ENCODE measurements at places on chromosomes 12 and 14.
A peak's percentile ranks its signal among the peaks of the same experiment; 100 is the strongest.

- peak; percentile 21 for DNase-seq
Measured at GRCh38 chr12:89390802-89391673, 38.7 kb upstream of the DUSP6 start.

DNA sequence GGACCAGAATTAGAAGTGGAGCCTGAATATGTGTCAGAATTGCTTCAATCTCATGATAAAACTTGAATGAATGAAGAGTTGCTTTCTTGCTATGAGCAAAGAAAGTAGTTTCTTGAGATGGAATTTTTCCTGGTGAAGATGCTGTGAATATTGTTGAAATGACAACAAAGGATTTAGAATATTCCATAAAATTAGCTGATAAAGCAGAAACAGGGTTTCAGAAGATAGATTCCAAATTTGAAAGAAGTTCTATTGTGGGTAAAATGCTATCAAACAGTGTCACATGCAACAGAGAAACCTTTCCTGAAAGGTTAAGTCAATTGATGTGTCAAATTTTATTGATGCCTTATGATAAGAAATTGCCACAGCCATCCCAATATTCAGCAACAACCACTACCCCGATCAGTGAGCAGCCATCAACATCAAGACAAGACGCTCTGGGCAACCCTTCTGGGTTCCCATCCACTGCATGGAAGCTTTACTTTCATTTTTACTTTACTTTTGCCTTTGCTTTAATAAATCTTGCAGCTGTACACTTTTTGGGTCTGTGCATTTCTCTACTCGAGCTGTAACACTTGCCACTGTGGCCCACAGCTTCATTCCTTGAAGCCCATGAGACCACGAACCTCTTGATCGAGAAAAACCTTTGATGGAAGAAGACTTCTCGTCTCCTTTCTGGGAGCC is 104.0 kb upstream of the SSTR1 start:
- DNase-seq, result no peak

GRCh38 chr12:31586728-31587127 is 4.2 kb downstream of the DENND5B start:
- no peak for DNase-seq

DNA sequence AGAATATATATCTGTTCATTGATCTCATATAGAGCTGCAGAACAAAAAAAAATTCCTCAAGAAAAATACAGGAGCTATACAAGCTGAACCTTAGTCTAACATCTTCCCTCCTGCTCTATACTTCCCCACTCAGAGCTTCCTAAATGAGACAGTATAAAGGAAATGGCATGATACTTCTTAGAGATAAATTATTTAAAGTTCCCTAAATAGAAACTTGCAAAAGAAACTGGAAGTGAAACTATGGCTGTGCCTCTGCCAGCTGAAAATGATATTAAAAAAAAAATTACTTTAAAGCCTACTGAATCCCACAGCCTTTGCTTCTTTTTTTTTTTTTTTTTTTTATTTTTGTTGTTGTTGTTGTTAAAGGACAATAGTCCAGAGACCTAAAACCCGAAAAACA is 11.6 kb upstream of the NEK9 start:
- DNase-seq, result no peak

GRCh38 chr12:120628919-120629318 is 11.5 kb upstream of the CABP1 start:
- peak; percentile 56 for DNase-seq

- DNase-seq, result no peak
Measured at GRCh38 chr12:121129811-121130147, 2.9 kb upstream of the P2RX7 start.

GRCh38 chr14:65332141-65332871 is 80.2 kb upstream of the FUT8 start:
- peak; percentile 3 for DNase-seq

DNA sequence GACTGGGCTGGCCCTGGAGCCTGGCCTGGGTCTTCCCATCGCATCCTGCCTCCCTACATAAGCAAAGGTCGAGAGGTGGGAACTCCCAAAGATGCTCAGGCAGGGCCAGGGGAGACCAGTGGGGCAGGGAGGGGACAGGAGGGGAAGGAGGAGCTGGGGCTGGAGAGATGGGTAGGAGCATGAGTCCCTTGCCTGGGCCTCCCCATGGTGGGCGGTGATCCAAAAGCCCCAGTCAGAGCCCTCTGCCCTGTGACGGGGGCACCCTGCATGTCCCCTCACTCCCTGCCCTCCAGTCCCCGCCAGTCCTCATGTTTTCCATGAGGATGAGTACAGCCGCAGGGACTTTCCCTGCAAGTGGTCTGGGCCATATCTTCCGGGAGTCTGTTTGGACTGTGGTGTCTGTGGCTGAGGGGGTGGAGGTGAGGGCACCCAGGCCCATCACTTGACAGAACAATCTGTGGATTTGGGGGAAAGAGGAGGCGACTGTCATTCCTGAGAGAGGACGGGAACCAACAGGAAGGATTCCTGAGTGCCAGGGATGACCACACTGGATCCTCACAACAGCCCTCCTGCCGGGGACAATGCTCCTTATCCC is 9.3 kb downstream of the BDKRB2 start:
- no peak for DNase-seq

- no peak for DNase-seq
Measured at GRCh38 chr14:24990050-24990449, 59.9 kb downstream of the STXBP6 start.

- no peak for DNase-seq
Measured at GRCh38 chr12:28683366-28683765, 465.7 kb upstream of the FAR2 start.

DNA sequence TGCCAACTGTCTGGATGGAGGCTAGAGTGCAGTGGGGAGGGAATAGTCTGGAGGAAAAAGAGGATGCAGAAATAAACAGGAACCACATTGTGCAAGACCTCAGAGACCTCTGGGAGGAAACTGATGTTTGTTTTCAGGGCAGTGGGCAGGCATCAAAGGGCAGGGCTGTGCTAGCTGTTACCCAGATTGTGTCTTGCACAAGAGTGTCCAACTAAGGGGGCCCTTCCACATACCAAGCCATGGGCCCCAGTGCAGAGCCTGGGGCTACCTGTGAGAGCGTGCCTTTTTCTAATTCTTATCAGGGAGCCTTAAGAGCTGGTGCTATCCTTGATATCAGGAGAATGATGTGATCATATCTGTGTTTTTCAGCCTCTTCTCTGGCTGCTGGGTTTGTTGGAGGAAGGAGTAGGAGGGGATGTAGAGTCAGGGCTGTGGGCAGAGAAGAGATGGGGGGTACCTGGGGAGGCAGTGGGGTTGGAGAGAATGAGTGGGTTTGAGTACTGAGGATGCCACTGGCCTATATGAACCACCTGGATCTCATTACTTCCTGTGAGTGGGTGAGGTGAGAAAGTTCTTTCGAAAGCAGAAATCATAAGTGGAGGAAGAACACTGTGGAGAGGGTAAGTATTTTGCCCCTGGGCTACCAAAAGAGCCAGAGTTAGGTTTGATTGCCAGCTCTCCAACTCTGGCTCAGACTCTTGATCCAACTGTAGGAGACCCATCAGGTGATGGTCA is 259.2 kb upstream of the CRY1 start:
- no peak for DNase-seq

DNA sequence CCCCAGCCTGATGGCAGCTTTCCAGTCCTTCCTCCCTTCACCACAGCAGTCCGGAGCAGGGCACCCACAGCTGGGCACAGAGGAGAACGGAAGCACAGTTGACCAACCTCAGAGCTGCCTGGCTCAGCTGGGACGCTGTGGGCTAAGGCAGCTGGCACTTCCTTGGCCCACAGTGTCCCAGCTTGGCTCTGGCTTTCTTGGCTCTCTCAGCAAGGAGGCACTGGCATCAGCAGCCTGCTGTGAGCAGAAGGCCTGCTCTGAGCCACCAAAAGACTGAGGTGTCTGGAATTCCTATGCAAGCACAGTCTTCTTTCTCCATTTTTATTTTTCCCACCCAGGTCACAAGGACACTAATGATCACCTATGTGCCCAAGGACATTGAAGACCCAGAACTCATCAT is 32.6 kb downstream of the NGB start:
- no peak for DNase-seq

DNA sequence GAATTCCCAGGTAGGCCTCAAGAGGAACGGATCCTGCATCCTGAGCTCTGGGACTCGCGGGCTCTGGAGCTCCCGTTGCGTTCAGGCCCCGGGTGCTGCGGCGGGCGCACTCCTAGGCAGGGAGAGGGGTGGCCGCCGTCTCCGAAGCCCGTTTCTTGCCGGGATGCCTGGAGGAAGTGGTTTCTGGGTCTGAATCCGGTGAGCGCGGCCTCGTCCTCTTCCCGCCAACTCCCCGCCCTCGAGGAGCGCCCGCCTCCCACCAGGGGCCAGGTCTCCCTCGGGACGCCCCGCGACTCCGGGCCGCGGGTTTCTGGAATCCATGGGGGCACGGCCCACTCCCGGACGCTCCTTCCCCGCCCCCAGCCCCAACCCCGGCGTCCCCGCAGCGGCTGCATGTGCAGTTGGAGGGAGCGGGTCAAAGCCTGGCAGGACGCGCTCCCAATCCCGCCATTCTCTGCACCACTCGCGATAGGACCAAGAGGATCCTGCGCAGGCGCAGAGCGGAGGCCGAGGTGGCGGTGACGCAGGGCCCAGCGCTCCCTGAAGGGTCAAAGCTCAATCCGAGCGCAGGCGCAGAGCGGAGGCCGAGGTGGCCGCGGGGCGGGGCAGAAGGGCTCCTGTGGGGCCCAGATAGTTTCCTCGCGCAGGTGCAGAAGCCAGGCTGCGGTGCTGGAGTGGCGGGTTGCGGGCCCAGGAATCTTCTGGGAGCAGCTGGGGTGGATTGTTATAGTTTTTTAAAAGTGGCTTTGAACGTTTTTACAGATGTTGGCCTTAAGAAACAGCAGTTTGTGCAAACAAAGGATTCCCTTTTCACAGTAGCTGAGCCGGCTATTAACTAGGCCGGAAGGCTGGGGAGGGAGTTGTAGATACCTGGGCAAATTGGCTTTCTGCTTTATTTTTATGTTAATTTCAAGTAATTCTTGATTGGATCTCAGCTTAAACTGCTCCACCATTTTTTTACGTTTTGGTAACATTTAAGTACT is 796.4 kb downstream of the AACS start:
- DNase-seq, result peak; percentile 83

DNA sequence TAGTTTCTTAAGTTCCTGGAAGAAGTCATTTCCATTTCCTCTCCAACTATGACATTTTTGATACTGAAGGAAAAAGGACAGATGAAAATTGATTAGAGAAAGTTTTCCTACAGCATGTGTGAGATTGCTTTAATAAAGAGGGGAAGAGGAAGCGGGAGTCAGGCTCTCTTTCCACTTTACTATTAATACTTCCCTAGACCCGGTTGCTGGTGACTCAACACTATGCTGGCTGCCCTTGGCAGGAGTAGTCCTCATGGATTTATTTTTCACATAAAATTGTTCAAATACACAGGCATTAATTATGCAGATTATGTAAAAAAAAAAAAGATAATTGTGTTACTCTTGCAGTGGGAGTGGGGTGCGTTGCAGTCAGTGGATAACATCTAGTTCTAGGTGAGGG is 293.4 kb downstream of the EGLN3 start:
- DNase-seq, result no peak

GRCh38 chr14:79325557-79325956 is 885.7 kb downstream of the DIO2 start:
- peak; percentile 66 for DNase-seq

GRCh38 chr14:23482823-23483148 is 13.3 kb downstream of the NGDN start:
- DNase-seq, result no peak

- DNase-seq, result peak; percentile 78
Measured at GRCh38 chr12:25377469-25378177, 126.9 kb upstream of the KRAS start.

DNA sequence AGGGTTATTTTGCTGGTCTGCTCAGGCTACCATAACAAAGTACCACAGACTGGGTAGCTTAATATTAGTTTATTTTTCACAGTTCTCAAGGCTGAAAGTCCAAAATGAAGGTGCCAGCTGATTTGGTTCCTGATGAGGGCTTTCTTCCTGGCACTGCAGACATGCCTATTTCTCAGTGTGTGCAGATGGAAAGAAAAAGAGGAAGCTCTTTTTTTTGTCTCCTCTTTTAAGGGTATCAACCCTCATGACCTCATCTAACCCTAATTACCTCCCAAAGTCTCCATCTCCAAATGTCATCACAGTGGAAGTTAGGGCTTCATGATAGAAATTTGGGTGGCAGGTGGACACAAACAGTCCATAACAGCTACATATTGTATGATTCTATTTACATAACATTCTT is 25.0 kb upstream of the POLR3B start:
- no peak for DNase-seq

GRCh38 chr12:25376407-25376806 is 125.7 kb upstream of the KRAS start:
- no peak for DNase-seq

GRCh38 chr12:49902399-49903350 is 1.0 kb downstream of the FAIM2 start:
- no peak for DNase-seq

- DNase-seq, result peak; percentile 81
Measured at GRCh38 chr12:57983146-57983857, 41.9 kb downstream of the ATP23 start.

- DNase-seq, result no peak
Measured at GRCh38 chr14:99840774-99841305, 47.6 kb downstream of the EML1 start.

GRCh38 chr12:106106892-106107291 is 31.9 kb downstream of the NUAK1 start:
- no peak for DNase-seq

GRCh38 chr14:75406856-75407255 is 21.0 kb upstream of the JDP2 start:
- no peak for DNase-seq

- no peak for DNase-seq
Measured at GRCh38 chr14:103257211-103257962, 76.7 kb upstream of the EIF5 start.

DNA sequence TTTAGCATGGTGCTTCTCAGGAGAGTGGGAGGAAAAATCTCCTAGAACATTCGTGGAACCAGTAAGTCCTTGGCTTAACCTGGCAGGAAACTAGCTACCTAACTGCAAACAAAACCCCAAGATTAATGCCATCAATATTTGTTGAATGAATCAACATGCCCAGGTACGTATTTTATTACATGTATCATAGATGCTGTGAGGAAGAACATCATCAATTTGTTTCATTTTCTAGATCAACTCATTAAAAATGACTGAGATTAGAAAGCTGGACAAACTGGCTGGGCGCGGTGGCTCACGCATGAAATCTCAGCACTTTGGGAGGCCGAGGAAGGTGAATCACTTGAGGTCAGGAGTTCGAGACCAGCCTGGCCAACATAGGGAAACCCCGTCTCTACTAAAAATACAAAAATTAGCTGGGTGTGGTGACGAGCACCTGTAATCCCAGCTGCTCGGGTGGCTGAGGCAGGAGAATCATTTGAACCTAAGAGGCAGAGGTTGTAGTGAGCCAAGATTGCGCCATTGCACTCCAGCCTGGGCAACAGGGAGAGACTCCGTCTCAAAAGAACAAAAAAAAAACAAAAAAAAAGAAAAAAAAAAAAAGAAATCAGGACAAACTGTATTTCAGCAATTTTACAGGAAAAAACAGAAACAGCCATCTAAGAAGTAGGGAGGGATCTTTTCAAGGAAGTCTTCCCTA is 88.7 kb downstream of the NTN4 start:
- DNase-seq, result peak; percentile 31

- no peak for DNase-seq
Measured at GRCh38 chr12:125528281-125528680, 463.0 kb downstream of the AACS start.

- DNase-seq, result no peak
Measured at GRCh38 chr14:71346685-71347084, 439.4 kb downstream of the PCNX1 start.

GRCh38 chr14:68405961-68406360 is 386.9 kb downstream of the ZFP36L1 start:
- no peak for DNase-seq

Measured in DMS53 (cell line).